ENCODE measurements at places on chromosomes 13 and 19.
A peak's percentile ranks its signal among the peaks of the same experiment; 100 is the strongest.

- DNase-seq, result no peak
These were observed 351.1 kb downstream of the DCT start for GRCh38 chr13:94128430-94128829.

- no peak for DNase-seq
These were observed 65.9 kb downstream of the ZNF627 start for GRCh38 chr19:11663181-11663591.

- no peak for DNase-seq
These were observed 3.1 kb upstream of the MEGF8 start for GRCh38 chr19:42322305-42322704.

- no peak for DNase-seq
These were observed 24.1 kb downstream of the SHANK1 start for GRCh38 chr19:50695251-50696093.

GRCh38 chr19:44689290-44690130 is 9.4 kb upstream of the CEACAM16 start:
- DNase-seq, result peak; percentile 41

DNA sequence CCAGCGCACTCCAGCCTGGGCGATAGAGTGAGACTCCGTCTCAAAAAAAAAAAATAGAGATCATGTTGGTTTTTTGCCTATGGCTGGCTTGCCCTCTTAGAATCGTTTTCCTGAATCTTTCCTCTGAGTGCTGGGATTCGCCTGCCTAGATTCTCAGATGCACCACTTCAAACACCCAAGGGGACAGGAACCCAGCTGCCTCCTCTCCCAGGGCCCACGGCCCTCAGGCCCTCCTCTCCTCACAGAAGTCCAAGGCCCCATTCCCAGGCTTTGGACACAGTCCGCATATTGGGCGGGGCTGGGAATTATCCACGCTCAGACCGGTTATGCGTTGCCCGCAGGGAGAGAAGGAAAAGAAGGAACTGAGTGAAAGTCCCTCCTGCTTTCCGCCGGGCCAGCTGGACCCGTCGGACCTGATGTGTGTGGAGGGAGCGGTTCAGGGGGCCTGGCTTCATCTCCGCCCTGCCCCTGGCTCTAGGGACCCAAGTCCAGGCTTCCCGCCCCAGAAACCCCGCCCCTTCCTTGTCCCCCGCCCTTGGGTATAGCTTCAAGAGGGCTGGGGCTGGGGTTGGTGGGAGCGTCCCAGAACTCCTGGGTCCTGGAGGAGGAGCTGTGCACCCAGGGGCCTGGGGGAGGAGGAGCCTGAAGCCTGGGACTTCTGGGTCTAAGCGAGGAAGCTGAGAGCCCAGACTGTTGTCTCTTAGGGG is 5.8 kb downstream of the PPFIA3 start:
- DNase-seq, result no peak

Data from NCI-H460 (cell line).